ENCODE measurements at places on chromosomes 7 and 10.

GRCh38 chr7:36291387-36292316 lies 98.0 kb upstream of the ANLN start:
- peak; percentile 74 for DNase-seq

DNA sequence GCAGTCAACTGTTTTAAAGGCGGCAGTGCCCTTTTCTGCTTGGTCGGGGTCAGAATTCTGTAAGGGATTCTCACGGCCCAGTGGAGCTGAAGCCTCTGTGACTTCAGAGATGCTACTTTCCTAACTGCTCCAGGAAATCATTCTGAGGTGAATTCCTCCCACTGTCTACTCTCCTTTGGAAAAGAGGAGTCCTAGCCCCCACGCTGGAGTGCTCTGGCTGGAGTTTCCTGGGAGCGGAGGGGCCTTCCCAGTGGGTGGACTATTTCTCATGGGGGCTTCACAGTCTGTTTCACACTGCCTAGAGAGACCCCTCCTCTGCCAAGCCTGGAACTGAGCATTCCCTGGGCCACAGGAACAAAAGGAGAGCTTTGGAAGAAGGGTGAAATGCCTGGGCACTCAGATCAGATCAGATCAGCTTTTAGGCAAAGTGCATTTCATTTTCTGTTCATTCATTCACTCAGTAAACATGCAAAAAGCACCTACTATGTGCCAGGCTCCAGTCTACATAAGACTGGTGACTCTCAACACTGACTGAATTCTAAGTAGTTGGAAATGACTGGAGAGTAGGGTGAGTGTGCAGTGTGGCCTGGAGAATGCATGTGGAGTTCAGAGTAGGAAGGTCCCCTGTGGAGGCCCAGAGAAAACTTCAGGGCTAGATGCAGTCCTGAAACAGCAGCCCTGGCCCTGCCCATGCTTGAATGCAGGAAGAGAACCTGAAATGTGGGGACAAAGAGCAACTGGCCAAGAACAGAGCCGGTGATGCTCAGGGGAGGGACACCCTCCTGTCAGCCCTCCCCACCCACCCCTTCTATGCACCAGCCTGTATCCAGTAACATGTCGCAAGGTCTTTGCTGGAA lies 12.2 kb downstream of the ZNF488 start:
- no peak for DNase-seq

DNA sequence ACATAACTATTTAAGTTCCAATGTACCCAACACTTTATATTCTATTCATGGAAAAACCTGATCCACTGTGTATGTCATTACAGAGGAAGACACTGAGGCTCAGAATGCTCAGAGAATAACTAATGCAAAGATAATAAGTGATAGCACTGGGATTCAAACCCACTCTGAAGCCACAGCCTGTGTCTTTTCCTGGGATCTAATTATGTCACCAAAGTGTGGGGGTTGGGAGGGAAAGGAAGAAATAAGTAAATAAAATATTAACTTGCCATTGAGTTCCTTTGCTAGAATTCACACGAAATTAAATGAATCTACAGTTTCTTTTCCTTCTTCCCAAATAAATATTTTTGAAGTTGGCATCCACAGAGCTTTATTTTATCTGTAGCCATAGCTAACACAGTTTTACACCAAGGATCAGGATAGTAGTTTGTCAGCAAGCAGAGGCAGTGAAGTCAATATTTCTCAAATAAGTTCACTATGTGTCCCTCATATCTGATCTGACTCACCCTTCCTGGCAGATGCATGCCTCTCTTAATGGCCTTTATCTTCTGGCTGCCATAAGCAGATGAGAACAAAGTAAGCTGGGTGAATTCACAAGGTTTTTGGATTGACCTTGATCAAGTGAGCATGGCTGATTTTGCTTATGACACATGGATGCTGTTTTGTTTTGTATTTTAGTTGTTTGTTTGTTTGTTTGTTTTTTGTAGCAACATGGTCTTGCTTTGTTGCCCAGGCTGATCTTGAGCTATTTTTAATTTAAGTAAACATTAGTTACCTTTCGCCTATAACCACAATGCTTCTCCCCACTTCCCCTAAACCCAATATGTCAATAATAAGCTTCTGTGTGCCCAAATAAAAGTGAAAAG lies 6.3 kb downstream of the RAPGEF5 start:
- no peak for DNase-seq

DNA sequence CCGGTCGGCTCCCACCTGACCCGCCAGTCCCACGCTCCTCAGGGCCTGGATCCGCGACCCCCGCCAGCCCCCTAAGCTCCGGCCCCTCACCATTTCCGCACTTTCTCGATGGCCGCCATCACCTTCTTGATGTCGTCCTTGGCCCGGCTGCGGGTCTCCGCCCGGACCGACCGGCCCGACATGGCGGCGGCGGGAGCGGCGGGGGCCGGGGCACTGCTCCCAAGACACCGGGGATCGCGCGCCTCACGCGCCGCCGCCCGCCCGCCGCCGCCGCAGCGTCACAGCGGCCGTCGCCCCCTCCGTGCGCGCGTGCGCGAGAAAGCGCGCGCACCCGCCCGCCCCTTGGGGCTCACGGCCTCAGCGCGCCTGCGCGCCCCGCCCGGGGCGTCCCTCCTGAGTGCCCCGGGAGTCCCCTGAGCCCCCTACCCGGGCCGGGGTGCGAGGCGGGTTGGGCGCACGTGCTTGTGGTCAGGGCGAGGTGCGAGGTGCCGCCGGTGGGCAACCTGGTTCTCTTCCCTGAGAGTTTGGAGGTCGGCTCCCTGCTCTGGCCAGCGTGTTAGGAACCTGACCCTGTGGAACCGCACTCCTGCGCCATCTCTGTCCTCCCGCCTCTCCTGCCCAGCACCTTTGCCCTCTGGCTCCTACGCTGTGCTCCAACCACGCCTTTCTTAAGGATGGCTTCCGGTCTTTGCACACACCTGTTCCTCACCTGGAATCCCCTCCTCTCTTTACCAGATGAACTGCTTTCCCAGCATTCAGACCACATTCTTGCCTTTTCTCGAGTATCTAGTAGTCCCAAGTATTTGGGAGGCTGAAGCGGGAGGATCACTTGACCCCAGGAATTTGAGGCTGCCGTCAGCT lies at the start of gene BCL7B:
BCL7B (minus strand) TSS at position 294 of the 861 bp plus-strand sequence; CDS start at position 182, 112 bp downstream.
- peak; percentile 22 for DNase-seq

GRCh38 chr7:69419934-69420333 lies 178.3 kb upstream of the AUTS2 start:
- no peak for DNase-seq

GRCh38 chr10:4194231-4194630 lies 409.2 kb upstream of the KLF6 start:
- DNase-seq = no peak

- DNase-seq = no peak
Observed at GRCh38 chr10:101123085-101123814, 7.8 kb upstream of the TLX1 start.

GRCh38 chr10:25059990-25060389 lies 43.6 kb downstream of the THNSL1 start:
- no peak for DNase-seq

DNA sequence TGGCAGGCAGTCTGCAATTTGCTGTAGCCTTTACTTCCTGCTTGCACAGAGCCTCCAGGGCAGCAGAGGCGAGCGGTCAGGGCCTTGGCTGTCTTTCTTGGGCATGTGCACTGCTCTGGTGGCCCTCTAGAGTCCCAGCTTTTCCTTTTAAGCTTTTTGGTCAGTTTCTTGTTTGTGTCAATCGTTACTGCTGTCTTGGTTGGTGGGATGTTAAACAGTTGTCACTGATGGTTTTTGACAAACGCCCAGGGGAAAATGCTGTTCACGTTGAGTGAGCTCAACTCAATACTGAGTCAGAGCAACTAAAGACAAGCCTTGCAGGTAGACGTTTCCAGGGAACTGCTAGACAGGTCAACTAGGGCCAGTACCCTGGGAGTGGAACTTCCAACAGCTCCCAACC lies 14.0 kb downstream of the PRKRIP1 start:
- no peak for DNase-seq

- DNase-seq = no peak
Observed at GRCh38 chr7:20013536-20013935, 203.6 kb downstream of the MACC1 start.

- no peak for DNase-seq
Observed at GRCh38 chr10:43759216-43759615, 110.5 kb upstream of the ZNF32 start.

- DNase-seq = no peak
Observed at GRCh38 chr10:61869774-61870525, 31.5 kb upstream of the ARID5B start.

GRCh38 chr10:27525819-27526218 lies 21.7 kb downstream of the RAB18 start:
- no peak for DNase-seq

DNA sequence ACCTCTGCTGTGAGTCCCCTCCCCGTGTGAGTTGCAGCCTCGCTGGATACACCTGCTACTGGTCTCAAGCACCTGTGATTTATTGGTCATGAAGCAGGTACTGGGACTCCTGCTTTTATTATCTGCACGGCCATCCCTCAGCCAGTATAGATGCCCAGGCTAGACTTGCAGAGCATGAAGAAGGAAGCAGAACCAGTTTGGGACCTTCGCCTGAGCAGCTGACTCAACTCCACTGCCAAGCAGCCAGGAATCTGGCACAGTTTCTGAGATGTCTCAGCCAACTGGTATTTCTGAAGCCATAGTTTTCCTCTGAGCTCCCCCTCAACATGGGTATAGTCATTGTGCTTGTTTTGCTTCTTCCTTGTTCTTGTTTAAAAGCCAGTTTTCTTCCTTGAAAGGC lies 28.0 kb upstream of the SLC39A12 start:
- no peak for DNase-seq

DNA sequence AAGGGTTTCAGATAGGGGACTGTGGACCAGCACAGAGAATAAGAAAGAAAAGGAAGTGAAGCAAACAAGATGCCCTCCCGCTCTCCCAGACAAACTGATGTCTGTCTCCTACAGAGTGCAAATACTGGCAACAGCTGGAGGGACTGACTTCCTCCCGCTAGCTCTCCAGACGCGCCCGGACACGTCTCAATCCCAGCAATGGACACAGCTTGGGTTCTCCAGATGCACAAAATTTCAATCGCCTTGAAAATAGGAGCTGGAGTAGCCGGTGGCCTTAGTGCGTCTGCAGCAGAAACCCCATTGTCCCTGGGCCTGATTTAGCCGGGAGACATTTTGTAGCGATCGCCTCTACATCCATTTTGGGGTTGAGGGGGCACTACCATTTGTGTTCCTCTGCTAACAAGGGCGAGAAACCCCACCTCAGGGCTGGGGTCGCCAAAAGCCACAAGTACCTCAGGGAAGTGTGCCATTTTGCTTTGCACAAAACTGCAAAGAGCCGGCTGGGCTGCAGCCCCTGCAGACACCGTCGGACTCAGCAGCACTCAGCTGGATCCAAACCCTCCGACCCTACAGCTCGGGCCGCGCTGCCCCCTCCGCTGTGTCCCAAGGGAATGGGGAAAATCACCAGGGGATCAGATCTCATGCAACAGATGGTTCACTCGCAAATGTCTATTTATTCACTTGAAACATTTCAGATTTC lies 5.9 kb downstream of the CPA2 start:
- DNase-seq = no peak

DNA sequence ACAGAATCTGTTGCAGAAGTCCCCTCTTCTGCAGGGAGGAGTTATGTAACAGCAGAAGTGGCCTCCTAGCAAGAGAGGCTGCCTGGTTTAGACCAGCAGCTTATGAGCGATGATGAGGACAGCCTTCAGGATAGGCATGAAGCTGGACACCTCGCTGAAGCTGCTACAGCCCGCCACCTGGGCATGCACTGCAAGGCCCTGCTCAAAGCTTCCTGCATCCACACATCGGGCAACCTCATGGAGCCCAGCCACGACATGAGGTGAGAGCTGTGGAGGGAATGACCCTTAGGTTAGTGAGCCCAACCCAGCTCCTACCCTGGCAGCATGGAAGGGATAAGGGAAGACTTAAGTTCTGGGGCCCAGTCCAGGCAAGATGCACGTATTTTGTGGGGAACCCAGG lies 24.7 kb downstream of the WNT8B start:
- no peak for DNase-seq

- no peak for DNase-seq
Observed at GRCh38 chr7:41889040-41889439, 186.2 kb upstream of the INHBA start.

- no peak for DNase-seq
Observed at GRCh38 chr10:12719365-12719764, 282.1 kb downstream of the CCDC3 start.

DNA sequence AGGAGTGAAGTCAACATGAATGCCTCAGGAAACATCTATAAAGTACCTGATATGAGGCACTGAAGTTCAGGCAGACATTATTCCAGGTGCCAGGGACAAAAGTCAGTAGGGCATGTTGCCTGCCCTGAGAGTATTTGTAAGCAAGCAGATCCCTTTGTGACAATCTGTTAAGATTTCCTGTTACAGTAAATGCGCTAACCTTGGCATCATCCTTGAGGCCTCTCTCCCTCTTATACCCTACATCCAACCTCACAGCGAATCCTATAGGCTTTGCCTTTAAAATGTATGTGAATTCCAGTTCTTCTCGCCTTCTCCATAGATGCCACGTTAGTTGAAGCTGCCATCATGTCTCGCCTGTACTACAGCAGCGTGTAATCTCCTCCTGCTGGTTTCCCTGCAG lies 165.3 kb downstream of the DNAH11 start:
- no peak for DNase-seq

DNA sequence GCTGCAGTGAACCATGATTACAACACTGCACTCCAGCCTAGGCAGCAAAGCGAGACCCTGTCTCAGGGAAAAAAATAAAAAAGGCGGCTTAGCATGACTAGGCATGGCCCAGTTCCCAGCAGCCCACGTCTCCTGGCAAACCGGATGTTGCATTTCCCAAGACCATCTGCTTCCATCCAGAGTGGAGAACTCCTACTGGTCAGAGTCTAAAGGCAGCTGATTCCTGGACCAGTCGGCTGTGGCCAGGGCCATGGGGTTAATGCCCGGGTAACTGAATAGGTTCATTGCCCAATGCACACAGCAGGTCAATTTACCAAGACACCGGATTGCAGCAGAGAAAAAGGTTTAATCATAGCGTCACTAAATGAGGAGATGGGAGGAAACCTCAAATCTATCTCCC lies 133.1 kb downstream of the MYL10 start:
- no peak for DNase-seq

DNA sequence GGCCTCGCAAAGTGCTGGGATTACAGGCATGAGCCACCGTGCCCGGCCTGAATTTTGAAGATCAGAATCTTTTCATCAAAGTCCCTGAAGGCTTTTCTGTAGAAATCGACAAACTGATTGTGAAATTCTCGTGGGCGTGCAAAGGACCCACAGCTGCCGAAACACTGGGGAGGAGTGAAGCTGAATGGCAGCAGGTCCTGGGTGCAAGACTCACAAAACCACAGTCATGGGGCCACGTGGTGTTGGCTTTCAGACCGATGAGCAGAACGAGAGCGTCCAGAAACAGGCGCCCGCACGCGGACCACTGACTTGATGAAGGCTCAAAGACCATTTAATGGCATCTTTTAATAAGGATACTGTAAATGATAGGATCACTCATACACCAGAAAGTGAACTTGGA lies 24.7 kb upstream of the PRKAR1B start:
- DNase-seq = no peak

DNA sequence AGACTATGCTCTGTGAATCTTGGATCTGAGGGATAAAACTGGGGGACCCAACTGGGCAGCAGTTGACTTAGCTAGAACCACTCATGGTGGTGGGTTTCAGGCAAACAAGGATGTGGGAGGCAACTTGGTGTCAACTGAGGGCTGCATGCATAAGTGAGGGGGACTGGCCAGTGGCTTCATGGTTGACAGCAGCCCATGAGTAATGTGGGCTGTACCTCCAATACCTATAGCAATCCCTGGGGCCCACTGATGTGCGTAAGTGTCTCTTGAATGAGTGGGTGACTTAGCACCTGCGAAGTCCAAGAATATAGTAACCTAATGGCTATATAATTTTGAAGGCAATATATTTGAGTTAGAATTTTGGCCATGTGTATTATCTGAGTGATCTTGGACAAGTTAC lies 13.7 kb upstream of the MAP3K8 start:
- no peak for DNase-seq
